ENCODE measurements at places on chromosomes 7 and 10.

DNA sequence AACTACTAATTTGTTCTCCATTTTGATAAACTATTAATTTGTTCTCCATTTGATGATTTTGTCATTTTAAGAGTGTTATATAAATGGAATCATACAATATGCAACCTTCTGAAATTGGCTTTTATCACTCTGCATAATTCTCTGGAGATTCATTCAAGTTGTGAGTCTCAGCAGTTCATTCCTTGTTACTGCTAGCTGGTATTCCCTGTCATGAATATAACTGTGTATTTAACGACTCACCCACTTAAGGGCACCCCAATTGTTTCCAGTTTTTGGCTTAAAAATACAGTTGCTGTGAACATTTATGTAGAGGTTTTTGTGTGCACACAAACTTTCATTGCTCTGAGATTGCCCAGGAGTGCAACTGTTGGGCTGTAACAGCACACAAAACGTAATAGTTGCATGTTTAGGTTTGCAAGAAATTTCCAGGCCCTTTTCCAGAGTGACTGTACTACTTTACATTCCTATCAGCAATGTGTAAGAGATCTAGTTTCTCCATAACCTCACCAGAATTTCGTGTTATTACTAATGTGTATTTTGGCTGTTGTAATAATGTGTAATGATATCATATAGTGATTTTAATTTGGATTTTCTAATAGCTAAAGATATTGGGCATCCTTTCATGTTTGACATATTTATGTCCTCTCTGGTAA, 153.2 kb upstream of the ADCY1 start:
- peaks cover 14% of the 10 kb centered on the region for H3K27me3 ChIP-seq
- H3K4me3 ChIP-seq = no peak overlapping the region
- DNase-seq = no peak

DNA sequence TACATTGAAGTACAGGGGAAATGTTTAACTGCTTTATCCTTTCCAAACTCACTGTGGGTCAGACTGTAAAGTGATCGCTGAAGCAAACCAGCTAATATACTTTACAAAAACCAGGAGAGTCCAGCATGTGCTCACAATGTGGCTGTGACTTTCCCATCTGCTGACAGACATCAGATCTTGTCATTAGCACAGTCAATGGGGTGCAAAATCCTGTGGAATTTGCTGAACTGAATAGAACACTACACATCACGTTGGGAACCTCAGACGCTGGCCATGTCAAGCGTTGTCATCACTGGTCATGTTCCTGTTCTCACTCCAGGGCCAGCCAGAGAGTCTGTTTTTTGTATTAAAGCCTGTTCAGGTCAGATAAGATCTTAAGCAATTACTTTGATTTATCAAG, 83.4 kb downstream of the AGMO start:
- H3K27ac ChIP-seq = no peak overlapping the region
- no peaks in the 10 kb centered on the region for H3K4me1 ChIP-seq
- no peaks in the 10 kb centered on the region for H3K36me3 ChIP-seq
- DNase-seq = no peak
- H3K27me3 ChIP-seq = no peaks in the 10 kb centered on the region
- H3K4me3 ChIP-seq = no peak overlapping the region

GRCh38 chr7:136086712-136087111, 109.6 kb upstream of the MTPN start:
- H3K27ac ChIP-seq = no peak overlapping the region
- no peaks in the 10 kb centered on the region for H3K4me1 ChIP-seq
- H3K4me3 ChIP-seq = no peak overlapping the region
- no peaks in the 10 kb centered on the region for H3K27me3 ChIP-seq

DNA sequence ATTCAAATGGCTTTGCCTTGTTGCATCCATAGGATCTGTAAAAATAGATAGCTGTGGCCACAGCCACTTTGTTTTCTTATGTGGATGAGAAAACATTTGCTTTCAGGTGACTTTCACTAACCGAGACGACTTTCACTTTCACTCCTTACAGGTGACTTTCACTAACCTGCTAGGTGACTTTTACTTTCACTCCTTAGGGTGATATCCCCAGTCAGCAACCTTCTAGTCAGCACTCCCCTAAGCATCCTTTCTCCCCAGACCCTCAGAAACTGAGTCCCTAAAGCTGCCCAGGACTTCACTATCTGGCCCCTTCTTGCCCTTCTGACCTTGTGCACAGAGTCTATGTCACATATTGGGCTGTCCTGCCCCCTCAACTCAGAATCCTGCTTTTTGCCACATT, 177.5 kb downstream of the RELN start:
- H3K27me3 ChIP-seq = peaks cover 4% of the 10 kb centered on the region
- H3K27ac ChIP-seq = no peak overlapping the region
- H3K36me3 ChIP-seq = no peaks in the 10 kb centered on the region
- H3K4me1 ChIP-seq = no peaks in the 10 kb centered on the region
- no peak overlapping the region for H3K4me3 ChIP-seq
- no peak for DNase-seq

- no peak overlapping the region for H3K27ac ChIP-seq
- no peaks in the 10 kb centered on the region for H3K27me3 ChIP-seq
- peaks cover 4% of the 10 kb centered on the region for H3K36me3 ChIP-seq
Measured at GRCh38 chr7:35878351-35878750, 77.5 kb downstream of the SEPTIN7 start.

- H3K27me3 ChIP-seq = peaks cover 2% of the 10 kb centered on the region
- no peaks in the 10 kb centered on the region for H3K4me1 ChIP-seq
- no peak for DNase-seq
Measured at GRCh38 chr10:113447278-113447677, 105.6 kb upstream of the HABP2 start.

DNA sequence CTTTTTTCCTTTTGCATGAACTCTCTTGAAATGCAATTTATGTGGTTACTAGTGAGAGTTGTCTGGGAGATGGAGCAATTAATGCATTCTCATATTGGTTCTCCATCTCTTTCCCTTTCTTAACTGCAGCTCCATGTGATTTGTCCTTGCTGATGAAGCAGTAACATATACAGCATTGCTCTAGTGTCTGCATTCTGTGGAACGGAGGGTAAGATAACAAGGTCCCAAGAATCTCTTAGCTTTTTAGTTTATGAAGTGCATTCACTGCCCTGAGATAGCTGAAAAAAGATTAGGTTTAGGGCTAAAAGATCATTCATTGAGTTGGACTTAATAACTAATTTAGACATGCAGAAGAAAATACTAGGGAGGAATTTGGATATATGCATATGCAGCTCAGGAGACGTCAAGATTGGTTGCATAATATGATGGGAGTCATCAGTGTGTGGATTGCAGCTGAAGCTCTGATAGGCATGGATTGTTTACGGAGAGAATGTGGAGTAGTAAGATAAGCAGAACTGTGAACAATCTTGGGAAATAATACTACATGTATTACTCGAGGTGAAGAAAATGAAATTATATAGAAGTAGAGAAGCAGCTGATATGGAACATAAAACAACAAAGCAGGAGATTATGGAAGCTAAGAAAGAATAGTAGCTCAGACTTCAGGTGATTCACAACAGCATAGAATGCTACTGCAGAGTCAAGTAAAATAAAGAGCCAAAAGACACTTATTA, 404.7 kb downstream of the ARL4A start:
- H3K4me1 ChIP-seq = no peaks in the 10 kb centered on the region
- H3K4me3 ChIP-seq = no peak overlapping the region
- no peak overlapping the region for H3K27ac ChIP-seq

DNA sequence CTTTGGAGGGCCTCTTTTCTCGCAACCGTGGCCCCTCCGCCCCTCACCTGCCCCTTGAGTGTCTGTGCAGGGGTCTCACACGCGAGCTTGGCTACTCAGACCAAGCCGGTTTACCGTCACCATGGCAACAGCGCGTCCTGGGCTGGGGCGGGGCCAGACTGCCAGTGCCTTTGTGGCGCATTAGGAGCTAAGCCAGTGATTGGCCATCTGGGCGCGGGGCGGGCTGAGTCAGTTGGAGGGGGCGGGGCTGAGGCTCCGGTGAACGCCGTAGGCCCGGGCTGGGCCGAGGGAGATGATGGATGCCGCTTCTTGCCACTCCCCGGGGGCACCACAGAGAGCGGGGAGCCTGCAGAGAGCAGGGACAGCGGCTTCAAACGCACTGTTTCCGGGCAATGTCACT, 48.7 kb upstream of the FXYD4 start:
- peak overlapping the region; percentile 16 for H3K4me3 ChIP-seq
- H3K27me3 ChIP-seq = peaks cover 16% of the 10 kb centered on the region
- H3K4me1 ChIP-seq = peaks cover 13% of the 10 kb centered on the region
- no peak overlapping the region for H3K27ac ChIP-seq

DNA sequence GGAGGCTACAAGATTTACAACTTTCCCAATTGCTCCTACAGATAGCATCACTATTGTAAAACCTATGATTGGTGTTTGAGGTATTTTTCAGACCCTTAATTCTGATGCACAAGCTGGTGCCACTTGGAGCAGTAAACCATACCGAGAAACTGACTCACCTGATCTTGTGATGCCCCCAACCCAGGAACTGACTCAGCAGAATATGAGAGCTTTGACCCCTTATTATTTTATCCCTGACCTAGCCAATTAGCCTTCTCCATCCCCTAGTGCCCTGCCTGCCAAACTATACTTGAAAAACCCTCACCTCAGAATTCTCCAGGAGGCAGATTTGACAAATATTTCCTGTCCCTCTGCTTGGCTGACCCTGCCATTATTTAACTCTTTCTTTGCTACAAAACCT, 585.9 kb upstream of the GHITM start:
- H3K36me3 ChIP-seq = no peaks in the 10 kb centered on the region
- no peak overlapping the region for H3K27ac ChIP-seq
- DNase-seq = no peak
- H3K4me3 ChIP-seq = no peak overlapping the region

- no peak overlapping the region for H3K4me3 ChIP-seq
- DNase-seq = no peak
- no peaks in the 10 kb centered on the region for H3K36me3 ChIP-seq
- no peaks in the 10 kb centered on the region for H3K27me3 ChIP-seq
Measured at GRCh38 chr7:121181357-121181756, 147.4 kb upstream of the WNT16 start.

DNA sequence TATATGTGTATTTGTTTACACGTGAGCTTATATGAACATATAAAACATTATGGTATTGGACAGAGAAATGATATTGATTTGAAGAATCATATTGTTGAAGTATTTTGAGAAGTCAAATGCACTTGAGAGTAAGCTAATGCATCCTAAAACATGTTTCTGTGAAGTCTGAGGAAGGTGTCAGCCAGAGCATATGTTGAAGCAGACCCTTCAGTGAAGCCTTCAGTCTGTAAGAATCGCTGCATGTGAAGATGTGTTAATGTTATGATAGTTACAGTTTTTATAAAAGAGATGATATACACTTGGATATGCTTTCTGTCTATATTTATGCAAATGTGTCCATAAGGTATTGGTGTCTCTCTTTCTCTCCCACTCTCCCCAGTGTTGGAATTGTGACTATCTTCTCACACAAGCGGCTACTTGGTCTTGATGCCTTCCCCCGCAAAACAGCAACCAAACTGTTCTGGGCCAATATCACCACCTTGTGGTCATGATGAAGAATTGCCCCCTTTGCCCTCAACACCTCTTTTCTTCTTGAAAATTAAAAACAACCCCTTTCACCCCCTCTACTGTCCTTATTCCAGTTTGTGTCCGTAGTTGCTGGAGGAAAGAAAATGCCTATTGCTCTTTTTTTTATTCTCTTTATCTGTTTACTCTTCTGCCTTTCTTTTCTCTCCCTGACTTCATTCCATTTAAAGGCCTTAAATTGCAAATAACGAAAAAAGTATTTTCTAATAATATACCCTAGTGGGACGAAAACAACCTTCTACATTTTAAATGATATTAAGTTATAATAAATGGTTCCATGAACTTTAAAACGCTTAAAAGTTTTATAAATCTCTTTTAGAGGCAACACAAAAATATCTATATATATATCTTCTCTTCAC, 64.9 kb downstream of the IKZF1 start:
- H3K4me3 ChIP-seq = no peak overlapping the region
- peak overlapping the region; percentile 96 for H3K27ac ChIP-seq
- H3K4me1 ChIP-seq = peaks cover 80% of the 10 kb centered on the region
- H3K36me3 ChIP-seq = peaks cover 71% of the 10 kb centered on the region
- H3K27me3 ChIP-seq = no peaks in the 10 kb centered on the region

- no peak for DNase-seq
- H3K36me3 ChIP-seq = no peaks in the 10 kb centered on the region
- H3K27ac ChIP-seq = no peak overlapping the region
- peak overlapping the region; percentile 69 for H3K4me3 ChIP-seq
Measured at GRCh38 chr7:24283554-24283896, 465 bp upstream of the NPY start.

GRCh38 chr7:6394114-6394513, 53.6 kb downstream of the DAGLB start:
- peaks cover 3% of the 10 kb centered on the region for H3K36me3 ChIP-seq
- no peak for DNase-seq
- no peak overlapping the region for H3K27ac ChIP-seq
- no peaks in the 10 kb centered on the region for H3K27me3 ChIP-seq
- no peaks in the 10 kb centered on the region for H3K4me1 ChIP-seq

DNA sequence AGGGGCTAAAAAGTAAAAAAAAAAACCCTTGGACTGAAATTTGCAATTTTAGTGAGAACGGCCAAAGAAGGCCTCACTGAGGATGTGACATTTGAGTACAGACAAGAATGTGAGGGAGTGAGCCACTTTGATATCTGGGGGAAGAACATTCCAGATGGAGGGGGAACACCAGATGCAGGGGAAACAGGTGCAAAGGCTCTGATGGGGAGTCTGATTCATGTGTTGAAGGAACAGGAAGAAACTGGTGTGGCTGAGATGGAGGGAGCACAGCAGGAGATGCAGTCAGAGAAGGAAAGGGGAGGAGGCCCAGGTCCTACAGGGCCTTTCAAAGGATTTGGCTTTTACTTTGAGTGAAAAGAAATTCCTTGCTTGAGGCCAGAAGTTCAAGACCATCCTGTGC, 615.7 kb upstream of the NRP1 start:
- no peaks in the 10 kb centered on the region for H3K4me1 ChIP-seq
- H3K4me3 ChIP-seq = no peak overlapping the region
- H3K27me3 ChIP-seq = no peaks in the 10 kb centered on the region
- no peak for DNase-seq
- no peak overlapping the region for H3K27ac ChIP-seq

- H3K4me1 ChIP-seq = no peaks in the 10 kb centered on the region
- H3K4me3 ChIP-seq = no peak overlapping the region
- no peak overlapping the region for H3K27ac ChIP-seq
- H3K36me3 ChIP-seq = no peaks in the 10 kb centered on the region
Measured at GRCh38 chr10:114751856-114752255, 69.7 kb upstream of the FHIP2A start.

DNA sequence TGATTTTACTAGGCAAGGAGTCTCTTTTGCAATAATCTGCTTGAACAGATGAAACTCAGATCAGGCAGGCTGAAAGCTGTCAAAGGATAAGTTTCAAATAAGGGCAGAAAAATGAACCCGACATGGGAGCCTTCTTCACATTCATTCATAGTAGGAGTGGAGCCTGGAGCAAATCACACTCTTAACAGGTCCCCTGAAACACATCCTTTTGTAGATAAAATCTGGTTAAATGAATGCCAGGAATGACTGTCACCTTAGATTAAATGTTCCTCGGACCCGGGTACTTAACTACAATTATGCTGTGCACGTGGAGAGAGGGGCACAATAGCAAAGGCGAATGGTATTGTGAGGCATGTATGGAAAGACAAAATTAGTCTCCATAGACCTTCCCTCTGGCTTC, 344.7 kb upstream of the LRGUK start:
- no peak overlapping the region for H3K4me3 ChIP-seq
- no peak for DNase-seq
- H3K27ac ChIP-seq = no peak overlapping the region
- no peaks in the 10 kb centered on the region for H3K36me3 ChIP-seq

Data from T-cell (primary cell).